ENCODE measurements at places on chromosomes 3 and 15. TPM values are rescaled to one million over a fixed set of nuclear protein-coding genes. Genes with fewer than 3 reads are reported as not detected.
A peak's percentile ranks its signal among the peaks of the same experiment; 100 is the strongest.

DNA sequence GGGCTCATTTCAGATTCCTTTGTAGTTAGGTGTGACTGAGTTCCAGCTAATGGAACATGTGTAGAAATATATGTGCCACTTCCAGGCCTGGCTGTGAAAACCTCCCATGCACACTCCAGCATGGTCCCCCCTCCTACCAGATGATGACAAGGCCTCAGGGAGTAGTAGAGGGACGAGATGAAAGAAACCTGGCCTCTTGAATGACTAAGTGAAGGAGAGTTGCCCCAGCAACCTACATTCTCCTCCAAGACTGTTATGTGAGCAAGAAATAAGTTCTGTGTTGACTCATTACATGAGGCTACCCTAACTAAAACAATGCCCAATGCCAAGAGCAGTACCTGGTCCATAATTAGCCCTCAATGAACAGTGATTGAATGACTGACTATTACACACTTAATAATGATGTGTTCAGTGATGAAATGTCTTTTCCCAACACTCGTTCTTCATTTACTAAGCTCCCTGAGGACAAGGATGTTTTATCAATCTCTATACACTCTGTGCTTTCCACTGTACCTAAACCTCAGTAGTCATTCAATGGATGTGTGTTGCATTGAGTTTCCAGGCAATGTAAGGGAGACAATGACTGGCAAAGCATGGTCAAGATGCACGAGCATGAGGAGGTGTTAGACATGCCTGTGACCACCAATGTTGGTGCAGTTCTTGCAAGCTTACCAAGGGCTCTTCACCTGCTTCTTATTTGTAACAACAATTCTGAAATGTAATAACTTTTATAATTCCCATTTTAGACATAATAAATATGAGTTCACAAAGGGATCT is 62.0 kb upstream of the BCL6 start:
- H3K4me3 ChIP-seq: no peak overlapping the region
- DNase-seq: no peak
- peaks cover 21% of the 10 kb centered on the region for H3K4me1 ChIP-seq
- no peak overlapping the region for H3K27ac ChIP-seq
- no peaks in the 10 kb centered on the region for H3K27me3 ChIP-seq

GRCh38 chr15:42932833-42933515 is 12.4 kb upstream of the TTBK2 start:
- H3K27me3 ChIP-seq: no peaks in the 10 kb centered on the region
- H3K36me3 ChIP-seq: no peaks in the 10 kb centered on the region
- H3K27ac ChIP-seq: no peak overlapping the region
- no peak overlapping the region for H3K4me3 ChIP-seq

GRCh38 chr3:38038447-38038911 is 529 bp upstream of the DLEC1 start:
- H3K4me1 ChIP-seq: peaks cover 11% of the 10 kb centered on the region
- no peak overlapping the region for H3K27ac ChIP-seq
- no peaks in the 10 kb centered on the region for H3K27me3 ChIP-seq
- peak overlapping the region; percentile 49 for H3K4me3 ChIP-seq
- no peak for DNase-seq

TMEM207 gene
- not detected for total RNA-seq

FBXW12 gene
- not detected for total RNA-seq

Data from Karpas-422 (cell line).